ENCODE measurements at places on chromosomes 6 and 20.

- no peak for DNase-seq
Measured at GRCh38 chr6:119283214-119283613, 66.3 kb downstream of the MAN1A1 start.

DNA sequence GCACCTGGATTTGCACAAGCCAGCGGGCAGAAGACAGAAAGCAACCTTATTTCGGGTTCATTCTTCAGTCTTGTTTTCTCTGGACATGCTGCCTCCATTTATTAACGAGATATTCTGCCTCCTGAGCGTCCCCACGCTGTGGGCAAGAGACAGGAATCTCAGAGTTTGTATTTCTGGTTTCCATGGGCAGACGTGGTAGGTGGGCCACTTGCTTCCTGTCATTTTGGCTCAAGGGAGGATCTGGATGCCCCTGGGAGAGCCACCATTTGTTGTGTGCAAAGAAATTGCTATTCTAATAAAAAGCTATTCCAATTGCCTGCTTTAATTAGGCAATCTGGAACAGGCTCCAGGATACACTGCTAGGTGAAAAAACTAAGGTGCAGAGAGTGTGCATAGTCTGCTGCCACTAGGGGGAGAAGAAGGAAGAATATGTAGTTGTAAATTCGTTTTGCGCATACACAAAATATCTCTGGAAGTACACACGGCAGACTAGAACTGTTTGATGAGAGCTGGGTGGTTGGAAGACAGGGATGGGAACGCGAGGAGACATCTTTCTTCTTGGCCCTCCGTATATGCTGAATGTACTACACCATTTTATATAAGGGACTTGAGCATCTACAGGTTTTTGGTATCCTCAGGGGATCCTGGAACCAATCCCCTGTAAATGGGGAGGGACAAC is 30.1 kb upstream of the SLC16A10 start:
- DNase-seq: peak; percentile 90

DNA sequence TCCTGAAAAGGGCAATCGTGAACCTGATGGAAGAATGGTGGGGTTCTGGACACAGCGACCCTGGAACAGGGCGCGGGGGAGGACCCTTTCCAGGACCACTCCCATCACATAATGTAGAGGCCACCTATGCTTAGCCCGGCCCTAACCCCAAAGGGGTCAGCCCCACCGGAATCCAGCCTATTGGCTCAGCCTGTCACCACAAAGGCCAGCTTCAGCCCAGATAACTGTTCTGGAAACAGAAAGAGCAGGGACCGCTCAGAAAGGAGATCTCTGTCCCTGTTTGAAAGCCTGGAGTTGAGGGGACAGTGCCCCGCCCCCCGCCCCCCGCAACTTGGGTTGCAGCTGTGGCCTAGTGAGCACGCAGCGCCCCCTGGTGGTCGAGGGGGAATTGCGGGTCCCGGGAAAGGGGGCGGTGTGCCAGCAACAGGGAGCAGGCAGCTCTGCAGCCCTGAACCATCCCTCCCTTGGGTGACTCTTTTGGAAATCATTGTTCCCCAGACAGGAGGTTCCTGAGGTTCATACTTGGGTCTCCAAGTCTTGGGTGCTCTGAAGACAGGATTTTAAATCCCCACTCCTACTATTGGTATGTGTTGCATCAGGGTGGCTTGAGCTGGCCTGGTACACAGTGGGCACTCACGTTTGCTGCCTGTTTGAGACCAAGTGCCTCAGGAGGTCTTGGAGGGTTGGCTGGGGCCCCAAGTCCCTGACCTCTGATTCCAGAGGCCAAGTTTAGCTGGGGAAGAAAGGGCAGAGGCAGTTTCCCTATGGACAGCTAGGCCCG is 1.5 kb downstream of the SIGLEC1 start:
- peak; percentile 33 for DNase-seq

DNA sequence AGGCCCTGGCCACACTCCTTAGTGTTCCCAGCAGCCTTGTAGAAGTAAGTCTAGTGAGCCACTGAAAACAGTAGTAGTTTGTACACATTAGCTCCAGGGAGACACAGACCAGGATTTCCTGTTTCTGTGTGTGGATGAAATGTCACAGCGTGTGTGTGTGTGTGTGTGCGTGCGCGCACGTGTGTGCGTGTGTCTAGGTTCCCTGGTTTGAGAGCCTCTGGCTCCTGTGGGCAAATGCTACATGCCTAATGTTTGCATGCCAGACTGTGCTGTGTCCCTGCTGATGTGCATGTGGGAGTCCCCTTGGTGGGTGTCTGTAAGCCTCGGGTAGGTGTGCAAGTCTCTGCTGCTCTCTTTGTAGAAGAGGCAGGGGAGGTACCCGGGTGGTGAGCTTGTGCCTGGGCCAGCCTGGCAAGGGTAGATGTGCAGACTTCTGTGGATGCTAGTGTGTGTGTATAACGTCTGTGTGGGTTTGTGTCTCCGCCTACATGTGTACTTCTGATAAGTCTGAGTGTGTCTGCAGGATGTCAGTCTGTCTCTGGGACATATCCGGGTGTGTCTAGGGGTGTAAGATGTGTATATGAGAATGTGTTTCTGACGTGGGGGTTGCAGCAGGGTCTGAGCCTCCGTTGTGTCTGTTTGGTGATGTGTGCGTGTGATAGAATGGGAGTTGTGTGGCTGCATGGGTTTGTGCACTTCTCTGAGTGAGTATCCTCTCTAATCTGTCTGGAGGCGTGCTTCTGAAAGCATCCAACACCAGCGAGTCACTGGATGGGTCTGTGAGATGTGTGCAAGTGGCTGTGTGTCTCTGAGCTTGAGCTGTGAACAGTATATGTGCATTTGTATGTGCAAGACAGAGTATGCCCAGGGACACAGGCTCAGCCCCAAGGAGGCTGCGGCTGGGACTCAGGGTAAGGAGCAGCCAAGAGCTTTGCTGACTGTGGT is 19.0 kb upstream of the TLDC2 start:
- DNase-seq: peak; percentile 82

DNA sequence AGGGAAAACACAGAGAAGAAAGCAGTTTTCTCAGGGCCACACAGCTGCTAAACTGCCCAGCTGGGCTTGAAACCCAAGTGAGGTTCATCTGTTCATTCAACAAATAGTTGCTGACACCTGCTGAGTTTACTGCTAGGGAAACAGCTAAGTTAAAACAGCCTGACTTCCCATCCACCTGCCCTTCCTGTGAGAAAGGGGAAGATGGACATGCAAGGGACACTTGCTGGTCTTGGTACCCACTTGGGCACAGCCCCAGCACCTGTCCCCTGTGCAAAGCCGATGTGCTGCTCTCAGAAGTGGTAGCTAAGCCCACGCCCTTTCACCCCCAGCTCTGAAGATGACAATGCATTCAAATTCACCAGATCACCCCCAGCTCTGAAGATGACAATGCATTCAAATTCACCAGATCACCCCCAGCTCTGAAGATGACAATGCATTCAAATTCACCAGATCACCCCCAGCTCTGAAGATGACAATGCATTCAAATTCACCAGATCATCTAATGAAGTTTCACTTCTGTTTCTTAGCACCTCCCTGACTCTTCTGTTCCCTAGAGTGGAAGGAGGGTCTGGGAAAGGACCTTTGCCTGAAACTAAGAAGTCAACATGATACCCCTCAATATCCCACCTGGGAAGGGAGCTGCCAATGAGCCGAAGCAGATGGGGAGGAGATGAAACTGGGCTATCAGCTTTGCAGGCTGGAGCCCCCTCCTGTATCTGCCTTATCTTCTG is 46.0 kb upstream of the TOP1 start:
- no peak for DNase-seq

DNA sequence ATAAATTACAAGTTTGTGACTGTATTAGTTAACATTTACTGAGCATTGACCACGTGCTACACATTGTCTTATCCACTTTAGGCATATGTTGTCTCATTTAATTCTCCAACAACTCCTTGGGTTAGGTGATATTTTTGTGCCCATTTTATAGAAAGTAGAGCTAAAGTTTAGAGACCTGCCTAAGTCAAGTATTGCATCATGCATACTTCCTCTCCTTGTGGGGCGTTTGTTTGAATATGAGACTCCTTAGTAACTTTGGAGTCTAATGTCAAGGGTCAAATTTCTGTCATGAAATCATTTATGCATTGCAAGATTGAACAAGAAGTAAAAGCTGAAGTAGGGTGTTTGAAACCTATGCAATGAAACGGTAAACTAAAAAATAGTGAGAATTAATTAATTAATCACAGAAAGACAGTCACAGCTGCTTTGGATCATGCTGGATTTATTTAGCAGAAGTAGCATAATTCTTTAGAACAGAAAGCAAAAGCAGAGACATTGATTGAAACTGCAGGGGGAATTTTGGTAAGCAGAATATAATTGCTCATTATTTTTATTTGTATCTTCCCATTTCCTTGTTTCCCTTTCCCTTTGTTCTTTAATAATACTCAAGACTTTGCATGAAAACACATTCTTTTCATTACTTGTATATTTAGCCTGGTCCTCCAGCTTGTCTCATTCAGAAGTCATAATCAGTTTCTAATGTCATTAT is 1374.4 kb upstream of the GJE1 start:
- DNase-seq: no peak

GRCh38 chr6:79913369-79913768 is 34.0 kb downstream of the ELOVL4 start:
- no peak for DNase-seq

GRCh38 chr20:19812056-19812455 is 54.0 kb downstream of the RIN2 start:
- DNase-seq: no peak

DNA sequence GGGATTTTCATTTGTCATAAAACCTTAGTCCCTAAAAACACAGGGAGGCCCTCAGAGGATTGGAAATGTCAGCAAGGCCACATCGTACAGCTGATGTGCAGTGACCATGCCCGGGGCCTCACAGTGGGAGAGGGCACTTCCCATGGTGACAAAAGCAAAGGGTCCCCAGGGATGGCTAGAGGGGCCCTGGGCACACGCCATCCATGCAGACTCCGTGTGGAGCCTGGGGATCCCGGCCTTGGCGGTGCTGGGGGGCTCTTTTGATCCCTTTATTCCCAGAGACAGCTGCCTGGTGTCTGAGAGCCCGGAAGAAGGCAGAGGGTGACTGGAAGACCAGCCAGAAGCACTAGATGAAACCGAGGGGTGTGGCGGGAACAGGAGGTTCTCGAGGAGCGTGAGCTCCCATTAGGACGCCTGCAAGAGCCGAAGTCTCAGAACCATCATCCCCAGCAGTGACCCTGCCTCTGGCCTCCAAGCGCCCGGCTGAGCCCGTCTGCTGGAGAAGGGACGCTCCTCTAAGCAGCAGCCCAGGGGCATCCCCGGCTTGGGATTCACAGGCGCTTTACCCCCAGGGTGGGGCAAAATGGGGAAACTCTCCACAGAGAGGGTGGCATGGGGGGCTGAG is 49.1 kb upstream of the FRMD1 start:
- DNase-seq: no peak

GRCh38 chr6:107217248-107217647 is 101.9 kb upstream of the BEND3 start:
- DNase-seq: no peak

- no peak for DNase-seq
Measured at GRCh38 chr6:36936824-36937223, 17.7 kb upstream of the PI16 start.

- no peak for DNase-seq
Measured at GRCh38 chr6:75747152-75747992, 1.7 kb upstream of the MYO6 start.

GRCh38 chr20:61812121-61812844 is 253.4 kb downstream of the TAF4 start:
- DNase-seq: no peak

DNA sequence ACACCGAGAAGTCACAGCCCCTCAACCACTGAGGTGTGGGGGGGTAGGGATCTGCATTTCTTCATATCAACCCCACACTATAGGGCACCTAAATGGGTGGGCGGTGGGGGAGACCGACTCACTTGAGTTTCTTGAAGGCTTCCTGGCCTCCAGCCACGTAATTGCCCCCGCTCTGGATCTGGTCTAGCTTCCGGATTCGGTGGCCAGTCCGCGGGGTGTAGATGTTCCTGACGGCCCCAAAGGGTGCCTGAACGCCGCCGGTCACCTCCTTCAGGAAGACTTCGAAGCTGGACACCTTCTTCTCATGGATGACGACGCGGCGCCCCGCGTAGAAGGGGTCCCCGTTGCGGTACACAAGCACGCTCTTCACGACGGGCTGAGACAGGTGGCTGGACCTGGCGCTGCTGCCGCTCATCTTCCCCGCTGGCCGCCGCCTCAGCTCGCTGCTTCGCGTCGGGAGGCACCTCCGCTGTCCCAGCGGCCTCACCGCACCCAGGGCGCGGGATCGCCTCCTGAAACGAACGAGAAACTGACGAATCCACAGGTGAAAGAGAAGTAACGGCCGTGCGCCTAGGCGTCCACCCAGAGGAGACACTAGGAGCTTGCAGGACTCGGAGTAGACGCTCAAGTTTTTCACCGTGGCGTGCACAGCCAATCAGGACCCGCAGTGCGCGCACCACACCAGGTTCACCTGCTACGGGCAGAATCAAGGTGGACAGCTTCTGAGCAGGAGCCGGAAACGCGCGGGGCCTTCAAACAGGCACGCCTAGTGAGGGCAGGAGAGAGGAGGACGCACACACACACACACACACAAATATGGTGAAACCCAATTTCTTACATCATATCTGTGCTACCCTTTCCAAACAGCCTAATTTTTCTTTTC is at the start of gene DCDC2:
TSS of gene DCDC2 (minus strand) at position 724 of the 883 bp plus-strand sequence. CDS start at position 415, 309 bp downstream.
- no peak for DNase-seq

DNA sequence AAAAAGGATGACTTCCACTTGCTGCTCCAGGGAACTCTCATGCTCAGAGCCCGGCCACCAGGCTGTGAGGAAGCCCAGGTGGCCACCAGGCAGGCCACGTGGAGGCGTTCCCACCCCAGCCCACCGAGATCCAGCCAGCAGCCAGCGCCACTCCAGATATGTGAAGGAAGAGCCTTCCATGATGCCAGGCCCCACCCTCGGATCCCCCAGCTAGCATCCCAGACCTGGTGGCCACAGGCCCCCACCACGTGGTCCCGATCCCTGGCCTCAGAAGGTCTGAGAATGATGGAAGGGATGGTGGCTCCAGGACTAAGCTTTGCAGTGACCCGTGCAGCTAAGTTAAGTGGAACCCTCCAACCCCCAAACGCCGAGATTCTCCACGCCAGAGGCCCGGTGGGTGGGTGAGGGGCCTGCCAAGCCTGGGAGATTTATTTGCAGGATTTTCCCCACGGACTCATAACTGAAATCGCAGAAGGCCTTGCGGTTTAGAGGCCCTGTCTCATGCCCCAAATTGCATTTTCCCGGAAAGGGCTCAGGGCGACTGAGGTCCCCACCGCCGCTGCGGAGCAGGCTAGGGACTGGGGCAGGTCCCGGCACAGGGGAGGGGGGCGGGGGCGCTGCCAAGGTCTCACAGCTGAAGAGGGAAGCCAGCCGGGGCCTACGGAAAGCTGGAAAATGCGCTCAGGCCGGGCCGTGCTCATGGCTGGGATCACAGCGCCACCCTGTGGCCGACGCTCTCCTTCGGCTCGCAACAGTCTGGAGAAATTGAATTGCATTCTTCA is 31.1 kb upstream of the CST7 start:
- DNase-seq: peak; percentile 56

GRCh38 chr20:34538671-34539123 is 19.8 kb upstream of the MAP1LC3A start:
- peak; percentile 53 for DNase-seq

- DNase-seq: no peak
Measured at GRCh38 chr6:57182017-57182432, 9.9 kb downstream of the BAG2 start.
